ENCODE measurements at places on chromosomes 4 and X.
A peak's percentile ranks its signal among the peaks of the same experiment; 100 is the strongest.

- no peak for DNase-seq
Measured at GRCh38 chrX:136453771-136454170, 34.0 kb upstream of the BRS3 start.

DNA sequence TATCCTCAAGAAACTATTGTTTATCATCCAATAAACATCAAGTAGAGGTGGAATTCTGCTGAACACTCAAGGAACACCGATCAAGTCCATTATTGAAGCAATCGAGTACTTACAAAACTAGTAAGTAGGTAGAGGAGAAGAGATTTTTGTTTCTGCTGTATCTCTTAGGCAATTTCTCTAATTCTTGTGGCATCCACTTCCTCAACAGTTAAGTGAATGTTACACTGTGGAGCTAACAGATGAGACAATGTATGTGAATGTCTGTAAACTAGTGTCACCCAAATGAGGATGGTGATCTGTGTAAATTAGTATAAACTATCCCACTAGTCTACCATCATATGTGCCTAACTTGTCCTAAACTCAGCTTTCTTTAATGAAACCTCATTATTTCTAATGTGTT, 261.6 kb downstream of the ARHGAP24 start:
- DNase-seq: no peak

GRCh38 chr4:86896596-86896995, 4.4 kb upstream of the C4orf36 start:
- no peak for DNase-seq

GRCh38 chrX:31117266-31117665, 45.4 kb upstream of the FTHL17 start:
- no peak for DNase-seq

DNA sequence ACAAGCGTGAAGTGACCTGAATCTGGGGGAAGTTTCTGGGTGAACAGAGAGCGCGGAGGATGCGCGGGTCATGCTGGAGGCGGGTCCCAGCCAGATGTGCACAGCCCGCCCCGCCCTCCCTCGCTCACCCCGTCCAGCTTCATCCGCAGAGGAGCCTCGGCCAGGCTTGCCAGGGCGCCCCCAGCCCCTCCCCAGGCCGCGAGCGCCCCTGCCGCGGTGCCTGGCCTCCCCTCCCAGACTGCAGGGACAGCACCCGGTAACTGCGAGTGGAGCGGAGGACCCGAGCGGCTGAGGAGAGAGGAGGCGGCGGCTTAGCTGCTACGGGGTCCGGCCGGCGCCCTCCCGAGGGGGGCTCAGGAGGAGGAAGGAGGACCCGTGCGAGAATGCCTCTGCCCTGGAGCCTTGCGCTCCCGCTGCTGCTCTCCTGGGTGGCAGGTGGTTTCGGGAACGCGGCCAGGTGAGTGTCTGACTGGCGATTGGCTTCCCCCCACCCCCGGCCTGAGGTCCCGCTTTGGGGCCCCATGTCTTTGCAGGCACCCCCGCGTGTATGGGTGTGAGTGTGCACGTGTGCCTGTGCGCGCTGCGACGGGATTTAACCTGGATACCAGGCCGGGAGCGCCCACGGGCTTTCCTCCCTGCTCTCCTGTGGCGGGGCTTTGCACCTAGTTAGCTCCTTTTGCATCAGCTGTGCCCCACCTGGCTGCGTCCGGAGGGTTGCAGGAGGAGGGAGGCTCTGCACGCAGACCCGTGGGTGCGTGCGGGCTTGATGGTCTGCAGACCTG, at the start of gene EGFL6:
TSS of gene EGFL6 (plus strand) at position 123 of the 782 bp plus-strand sequence. CDS start at position 384, 261 bp downstream.
- DNase-seq: no peak

DNA sequence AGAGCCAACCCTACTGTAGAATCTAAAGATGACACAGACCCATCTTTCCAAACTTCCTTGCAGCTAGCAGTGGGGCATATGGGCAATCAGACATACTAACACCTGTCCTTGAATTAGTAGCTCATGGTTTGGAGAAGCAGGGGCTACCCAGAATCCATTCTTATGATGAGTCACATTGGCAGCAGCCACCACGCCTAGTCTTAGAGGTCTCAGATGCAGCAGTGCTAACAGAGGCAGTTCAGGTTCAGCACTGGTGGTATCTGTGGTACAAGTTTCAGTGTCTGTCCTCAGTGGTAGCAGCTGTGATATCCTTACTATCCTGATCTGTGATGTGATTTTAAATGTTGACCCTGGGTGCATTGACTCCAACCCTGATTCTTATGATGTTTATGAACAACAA, 68.1 kb downstream of the FRMPD4 start:
- DNase-seq: no peak

DNA sequence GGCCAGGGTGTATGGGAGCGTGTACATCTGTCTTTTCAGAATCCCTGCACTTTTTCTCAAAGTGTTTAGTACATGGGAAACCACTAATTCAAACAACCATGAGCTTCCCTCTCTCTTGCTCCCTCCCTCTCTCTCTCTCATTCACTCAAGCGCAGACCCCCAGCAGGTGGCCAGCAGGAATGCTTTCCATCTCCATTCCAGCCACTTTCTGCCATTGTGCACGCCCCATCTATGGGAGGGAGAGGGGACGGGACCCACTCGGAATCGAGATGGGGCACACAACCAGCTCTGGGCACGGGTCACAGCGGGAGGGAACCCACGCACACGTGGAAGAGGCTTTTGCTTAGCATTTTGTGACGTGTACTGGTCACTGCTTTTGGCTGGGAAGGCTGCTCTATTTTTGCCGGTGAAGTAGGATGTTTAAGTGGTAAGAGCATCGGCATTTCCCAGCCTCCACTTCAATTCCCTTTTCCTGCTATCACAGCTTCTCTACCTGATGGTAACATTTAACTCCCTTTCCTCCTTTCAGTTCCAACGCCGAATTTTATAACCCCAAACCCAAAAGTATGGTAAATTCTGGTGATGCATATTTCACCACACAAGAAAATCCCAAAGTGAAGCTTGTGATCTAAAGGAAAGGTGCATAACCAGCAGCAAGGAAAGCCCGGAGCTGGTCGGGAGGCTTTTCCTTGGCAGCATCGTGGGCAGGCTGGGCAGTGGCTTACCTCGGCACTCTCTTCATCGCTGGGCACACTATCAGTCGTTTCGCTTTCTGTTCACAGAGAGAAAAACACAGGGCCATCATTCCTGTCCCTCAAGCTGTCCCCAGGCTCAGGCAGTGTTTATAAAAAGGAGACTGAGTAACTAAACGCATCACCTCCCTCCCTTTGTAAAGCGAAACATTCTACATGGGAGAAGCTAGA, 84.1 kb downstream of the IRF2 start:
- DNase-seq: no peak

DNA sequence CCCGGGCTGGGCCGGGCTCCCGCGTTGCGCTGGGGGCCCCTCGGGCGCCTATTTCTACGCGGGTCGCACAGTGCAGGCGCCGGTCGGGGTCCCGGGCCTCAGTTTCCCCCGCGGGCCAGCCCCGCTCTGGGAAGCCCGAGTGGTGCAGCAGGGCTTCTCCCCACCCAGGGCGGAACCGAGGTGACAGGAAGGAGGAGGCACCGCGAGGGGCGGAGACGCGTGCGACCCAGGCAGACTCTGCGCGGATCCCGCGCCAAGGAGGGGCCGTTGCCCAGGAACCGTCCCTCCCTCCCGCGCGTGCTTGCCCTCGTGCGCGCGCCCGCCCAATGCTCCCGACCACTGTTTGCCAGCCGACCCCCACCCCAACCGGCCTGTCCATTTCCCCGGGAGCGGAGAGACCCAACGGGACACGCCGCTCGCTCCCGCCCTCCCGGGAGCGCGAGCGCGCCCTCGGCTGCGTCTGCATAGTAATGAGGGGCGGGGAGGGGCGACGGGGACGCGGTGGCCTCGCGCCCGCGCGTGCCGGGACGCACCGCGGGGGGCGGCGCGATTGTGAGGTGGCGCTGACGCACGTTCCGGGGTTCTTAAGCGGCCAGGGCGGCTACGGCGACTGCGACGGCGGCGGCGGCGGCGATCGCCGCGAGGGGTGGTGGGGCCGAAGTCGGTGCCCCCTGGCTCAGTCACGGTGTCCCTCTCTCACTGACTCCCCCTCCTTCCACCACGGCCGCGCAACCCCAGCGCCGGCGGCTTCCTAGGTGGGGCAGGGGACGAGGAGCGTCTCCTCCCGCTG, at the start of gene CPEB2:
TSS of gene CPEB2 (plus strand) at position 613 of the 790 bp plus-strand sequence. CDS start 193 bp downstream, outside the sequence.
- peak; percentile 67 for DNase-seq

Measured in stimulated activated CD4-positive, alpha-beta T cell treated with anti-CD3 and anti-CD28 coated beads, Interleukin-1b, Interleukin-23, amount 100 ng/mL, for 1 hour (primary cell).